ENCODE measurements at places on chromosomes 12 and 14.

DNA sequence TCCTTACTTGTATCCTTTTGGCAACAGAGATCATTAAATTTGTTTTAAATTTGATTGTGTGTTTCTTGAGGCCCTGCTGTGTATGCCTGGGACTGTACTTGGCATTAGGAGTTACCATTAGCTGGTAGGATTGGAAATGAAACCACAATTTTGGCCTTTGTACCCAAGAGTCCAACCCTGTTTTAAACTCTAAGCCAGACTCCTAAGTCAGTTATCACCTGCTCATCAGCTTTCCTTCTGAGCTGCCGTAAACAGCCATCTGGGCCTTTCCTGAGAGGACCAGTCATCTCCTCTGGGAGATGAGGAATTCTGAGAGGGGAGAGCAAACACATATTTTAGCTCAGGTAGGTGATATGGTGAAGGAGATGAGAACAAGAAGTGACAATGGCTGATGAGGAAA, 74.3 kb upstream of the SRSF5 start:
- no peak for DNase-seq

- DNase-seq: no peak
Observed at GRCh38 chr12:25755971-25756260, 202.6 kb upstream of the RASSF8 start.

GRCh38 chr12:127728285-127728684, 538.7 kb upstream of the TMEM132C start:
- DNase-seq: no peak

DNA sequence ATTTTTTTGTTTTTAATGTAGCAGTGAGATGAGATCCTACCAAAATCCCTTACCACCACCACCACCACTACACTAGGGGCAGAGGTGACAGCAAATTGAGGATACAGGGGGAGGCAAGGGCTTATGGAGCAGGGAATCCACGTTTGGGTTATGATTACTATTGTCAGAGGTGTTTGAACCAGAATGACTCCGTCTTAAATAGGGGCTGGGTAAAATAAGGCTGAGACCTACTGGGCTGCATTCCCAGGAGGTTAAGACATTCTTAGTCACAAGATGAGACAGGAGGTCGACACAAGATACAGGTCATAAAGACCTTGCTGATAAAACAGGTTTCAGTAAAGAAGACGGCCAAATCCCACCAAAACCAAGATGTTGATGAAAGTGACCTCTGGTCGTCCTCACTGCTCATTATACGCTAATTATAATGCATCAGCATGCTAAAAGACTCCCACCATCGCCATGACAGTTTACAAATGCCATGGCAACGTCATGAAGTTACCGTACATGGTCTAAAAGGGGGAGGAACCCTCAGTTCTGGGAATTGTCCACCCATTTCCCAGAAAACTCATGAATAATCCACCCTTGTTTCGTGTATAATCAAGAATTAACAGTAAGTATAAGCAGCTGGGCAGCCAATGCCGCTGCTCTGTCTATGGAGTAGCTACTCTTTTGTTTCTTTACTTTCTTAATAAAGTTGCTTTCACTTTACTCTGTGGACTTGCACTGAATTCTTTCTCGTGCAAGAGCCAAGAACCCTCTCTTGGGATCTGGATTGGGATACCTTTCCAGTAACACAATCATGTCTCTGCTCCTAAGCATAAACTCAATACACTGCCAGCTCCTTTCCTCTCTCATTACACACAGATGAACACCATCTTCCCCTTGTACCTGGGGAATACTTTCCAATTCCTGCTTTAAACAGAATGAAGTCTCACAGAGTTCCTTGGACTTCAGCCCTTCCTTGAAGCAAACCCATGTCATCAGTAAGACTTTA, 16.7 kb upstream of the CRY1 start:
- DNase-seq: no peak

DNA sequence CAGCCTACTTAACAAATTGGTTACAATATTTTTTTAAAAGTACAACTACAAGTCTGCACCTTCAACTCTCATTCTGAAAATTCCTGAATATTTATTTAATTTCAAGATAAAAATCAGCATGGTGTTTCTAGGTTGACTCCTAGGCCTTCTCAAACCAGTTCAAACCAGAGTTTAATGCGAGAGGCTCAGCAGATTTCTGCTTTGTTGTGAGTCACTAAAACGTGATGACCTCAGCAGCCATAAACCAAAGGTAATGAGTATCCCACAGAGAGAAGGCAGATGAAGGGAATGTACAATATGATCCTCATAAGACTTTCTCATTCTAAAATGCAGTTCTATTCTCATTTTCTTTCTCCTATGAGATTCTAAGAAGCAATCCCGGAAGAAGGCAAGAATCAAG, 1.5 kb downstream of the PRDM4 start:
- peak; percentile 48 for DNase-seq

DNA sequence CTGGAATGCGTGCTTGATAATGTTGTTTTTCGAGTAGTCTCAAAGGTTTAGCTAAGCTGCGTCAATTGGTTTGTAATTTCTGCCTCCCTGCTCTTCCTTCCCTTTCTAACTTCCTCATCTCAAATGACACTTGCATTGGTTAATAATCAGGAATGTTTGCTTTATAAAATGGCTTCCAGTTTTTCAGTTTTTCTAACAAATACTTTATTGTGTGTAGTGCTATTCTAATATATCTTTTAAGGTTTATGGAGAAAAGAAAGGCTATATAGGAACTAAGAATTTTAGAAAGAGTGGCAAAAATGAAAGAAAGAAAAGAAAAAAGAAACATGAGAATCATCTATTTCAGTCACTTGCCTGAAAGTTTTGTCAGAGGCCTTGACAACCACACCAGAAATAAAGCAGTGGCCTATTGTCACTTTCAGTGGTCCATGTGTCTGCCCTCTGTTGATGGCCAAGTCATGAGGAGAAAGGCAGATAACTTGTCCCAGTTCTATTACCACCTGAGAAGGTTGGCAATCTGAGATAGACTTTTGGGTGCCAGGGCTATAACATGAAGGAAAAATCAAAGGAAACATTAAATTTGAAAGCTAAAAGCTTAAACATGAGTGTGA, 221.9 kb upstream of the KITLG start:
- DNase-seq: peak; percentile 64

DNA sequence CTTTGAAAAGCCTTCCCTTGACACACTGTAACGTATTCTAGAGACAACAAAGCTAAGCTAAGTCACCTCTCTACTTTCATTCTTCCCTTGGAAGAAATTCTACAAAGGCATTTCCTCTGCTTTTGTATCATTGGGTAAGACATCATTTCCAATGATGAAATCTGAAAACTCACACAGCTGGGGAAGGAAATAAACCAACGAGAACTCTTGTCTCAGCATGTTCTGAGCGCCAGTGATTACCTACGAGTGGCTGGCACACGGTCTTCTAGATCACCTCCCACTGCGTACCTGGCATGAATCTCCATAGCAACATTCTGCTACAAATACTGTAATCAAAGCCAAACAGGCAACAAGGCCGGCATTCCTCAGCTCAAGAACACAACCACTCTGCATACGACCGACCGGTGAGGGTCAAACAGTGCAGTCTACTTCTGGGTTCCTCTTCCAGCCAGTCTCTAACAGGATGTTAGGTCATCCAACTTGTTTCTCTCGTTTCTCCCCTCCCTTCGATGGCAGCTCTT, 7.6 kb downstream of the VPS37B start:
- peak; percentile 78 for DNase-seq

DNA sequence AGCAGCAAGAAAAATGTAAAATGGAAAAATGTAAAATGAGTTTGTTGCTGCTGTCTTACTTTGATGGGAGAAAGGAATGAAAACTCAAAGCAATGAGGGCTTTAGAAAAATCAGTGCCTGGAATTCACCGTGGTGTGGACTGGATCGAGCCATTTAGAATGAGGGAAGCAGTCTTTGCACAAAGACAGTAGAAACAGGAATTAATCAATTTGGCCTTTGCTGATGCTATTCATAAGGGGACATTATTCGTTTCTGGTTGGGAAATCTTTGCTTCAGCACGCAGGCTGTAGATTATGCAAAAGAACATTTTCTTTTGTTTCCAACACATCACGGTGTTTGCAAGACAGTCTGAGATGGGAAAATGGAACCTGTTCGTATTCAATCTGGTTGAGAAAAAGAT, 6.9 kb upstream of the TUNAR start:
- no peak for DNase-seq

- DNase-seq: no peak
Observed at GRCh38 chr14:94397289-94398181, 9.1 kb upstream of the SERPINA1 start.

DNA sequence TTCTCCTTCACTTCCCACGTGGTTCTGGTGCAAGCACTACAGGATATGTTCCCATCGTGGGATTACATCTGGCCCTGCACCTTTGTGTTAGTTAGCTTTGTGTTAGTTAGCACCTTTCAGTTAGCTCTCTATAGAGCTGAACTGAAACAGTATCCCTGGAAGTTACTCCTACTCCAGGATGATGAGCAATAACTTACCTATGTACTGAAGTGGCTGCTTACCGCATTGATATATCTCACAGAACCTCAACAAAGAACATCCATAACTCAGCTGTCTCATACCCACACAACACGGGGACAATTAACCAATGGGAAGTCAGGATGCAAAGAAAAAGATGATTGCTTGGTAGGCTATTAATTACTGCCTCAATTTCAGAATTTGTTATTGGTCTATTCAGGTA, 146.6 kb downstream of the ASCL4 start:
- no peak for DNase-seq

DNA sequence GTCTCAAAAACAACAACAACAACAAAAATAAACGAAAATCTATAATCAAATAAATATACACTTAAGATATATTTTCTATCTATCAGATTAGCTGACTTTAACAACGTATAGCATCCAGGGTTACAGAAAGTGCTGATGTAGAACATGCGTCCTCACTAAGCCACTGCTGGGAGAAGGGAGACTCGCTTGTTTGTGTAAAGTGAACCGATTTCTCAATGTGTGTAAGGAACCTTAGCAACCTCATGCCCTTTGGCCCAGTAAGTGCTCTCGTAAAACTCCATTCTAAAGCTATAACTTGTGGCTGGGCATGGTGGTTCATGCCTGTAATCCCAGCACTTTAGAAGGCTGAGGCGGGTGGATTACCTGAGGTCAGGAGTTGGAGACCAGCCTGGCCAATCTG, 23.8 kb downstream of the NFKBIA start:
- DNase-seq: no peak

- DNase-seq: no peak
Observed at GRCh38 chr12:44550377-44550776, 325.7 kb downstream of the NELL2 start.

GRCh38 chr12:112901271-112901670, 5.5 kb upstream of the OAS1 start:
- DNase-seq: no peak

GRCh38 chr12:121494093-121494787, 86.6 kb downstream of the KDM2B start:
- DNase-seq: peak; percentile 48

DNA sequence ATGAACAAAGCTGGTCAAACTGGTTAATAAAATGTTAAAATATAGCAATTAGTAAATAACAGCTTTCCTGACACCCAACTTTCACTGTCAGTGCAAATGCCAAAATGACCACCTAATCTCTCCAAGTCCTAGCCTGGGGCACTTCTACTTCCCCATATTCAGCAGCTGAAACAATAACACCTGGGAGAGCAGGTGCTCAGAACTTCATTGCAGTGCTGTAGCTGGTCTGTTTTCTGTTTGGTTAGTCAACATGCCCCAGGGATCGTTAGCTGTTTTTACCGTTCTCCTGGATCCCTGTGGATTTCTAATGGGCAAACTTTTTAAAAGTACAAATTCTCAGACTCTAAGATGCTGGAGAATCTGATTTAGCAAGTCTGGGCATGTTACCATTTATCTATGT, 759.7 kb downstream of the GALC start:
- no peak for DNase-seq

DNA sequence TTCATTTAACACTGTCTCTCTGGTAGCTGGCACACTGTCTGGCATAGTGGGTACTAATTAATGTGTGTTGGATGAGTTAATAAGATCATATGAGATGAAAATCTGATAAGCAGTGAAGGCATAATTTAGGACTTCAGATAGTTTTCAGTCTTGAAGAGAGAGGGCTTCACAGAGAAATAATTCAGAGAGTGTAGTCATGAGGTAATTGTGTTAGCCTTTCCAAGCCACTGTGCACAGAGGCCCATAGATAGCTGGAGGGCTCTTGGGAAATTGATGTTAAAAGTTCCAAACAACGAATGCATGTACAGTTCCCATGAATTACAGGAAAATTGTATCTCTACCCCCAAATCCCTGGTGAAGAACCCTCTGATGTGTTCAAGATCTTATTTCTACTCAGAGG, 133.8 kb upstream of the HMGA2 start:
- no peak for DNase-seq

DNA sequence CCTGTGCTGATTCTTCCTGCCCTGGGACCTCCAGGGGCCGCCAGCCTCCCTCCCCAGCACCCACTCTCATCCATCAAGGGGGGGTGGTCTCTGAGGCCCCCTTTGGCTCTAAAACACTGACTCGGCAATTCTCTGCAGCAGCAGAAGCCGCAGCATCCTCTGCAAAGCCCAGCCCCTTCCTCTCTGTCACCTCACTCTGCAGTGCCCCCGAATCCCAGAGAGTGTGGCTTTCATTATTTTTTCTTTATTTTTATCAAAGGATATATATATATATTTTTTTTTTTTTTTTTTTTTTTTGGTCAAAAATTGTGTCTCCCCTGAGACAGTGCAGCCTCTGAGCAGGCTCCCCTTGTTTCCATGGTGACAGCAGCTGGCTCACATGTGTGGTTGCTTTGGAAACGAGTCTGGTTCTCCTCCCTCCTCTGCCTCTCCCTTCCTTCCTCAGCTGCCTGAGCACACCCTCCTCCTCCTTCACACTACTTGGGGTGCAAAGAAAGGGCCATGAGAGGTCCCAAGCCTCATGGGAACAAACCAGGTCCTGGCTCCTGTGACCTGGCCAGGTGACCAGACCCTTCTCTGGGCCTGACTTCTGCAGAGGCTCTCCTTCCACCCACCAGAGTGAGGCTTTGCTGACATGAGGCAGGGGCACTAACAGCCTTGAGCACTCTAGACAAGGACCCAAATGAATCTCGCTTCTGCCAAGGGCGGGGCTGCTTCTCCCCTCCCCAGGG, 100.5 kb downstream of the LRRC74A start:
- DNase-seq: peak; percentile 66

DNA sequence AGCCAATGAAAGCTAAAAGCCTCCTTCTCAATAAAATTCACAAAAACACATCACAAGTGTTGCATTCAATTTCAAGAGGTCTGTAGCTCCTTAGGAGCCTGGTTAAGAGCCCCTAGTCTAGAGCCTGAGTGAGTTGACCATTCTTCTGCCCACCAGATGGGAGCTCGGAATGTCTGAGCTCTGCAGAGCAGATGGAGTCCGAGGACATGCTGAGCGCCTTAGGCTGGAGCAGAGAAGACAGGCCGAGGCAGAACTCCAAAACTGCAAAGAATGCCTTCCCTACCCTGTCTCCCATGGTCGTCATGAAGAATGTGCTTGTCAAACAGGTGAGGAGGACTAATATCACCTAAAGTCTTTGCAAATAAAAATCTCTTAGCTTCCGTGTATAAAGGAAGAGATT, 11.6 kb downstream of the CIPC start:
- no peak for DNase-seq

GRCh38 chr12:88468581-88468980, 111.7 kb downstream of the KITLG start:
- no peak for DNase-seq

- no peak for DNase-seq
Observed at GRCh38 chr14:85535321-85535720, 5.4 kb downstream of the FLRT2 start.

- no peak for DNase-seq
Observed at GRCh38 chr14:94542811-94543440, 18.3 kb upstream of the SERPINA4 start.

Measured in KBM-7 (cell line).